Fibroblast of lung (primary cell): ENCODE measurements at places on chromosomes 4 and X. TPM values are rescaled to one million over a fixed set of nuclear protein-coding genes. Genes with fewer than 3 reads are reported as not detected.

The MAP3K15 gene
- under 0.01 TPM in 2 replicates for total RNA-seq

The GABRG1 gene
- not detected in 2 replicates for total RNA-seq

The PAGE4 gene
- not detected in 2 replicates for total RNA-seq

The HMX1 gene
- not detected in 2 replicates for total RNA-seq

The SSX3 gene
- total RNA-seq, result not detected in 2 replicates

The AGTR2 gene
- under 0.01 TPM in 1 of 2 replicates, not detected in the other for total RNA-seq

The KLHL34 gene
- total RNA-seq, result 0.17 TPM in 1 of 2 replicates, not detected in the other

The TMEM150C gene
- 0.77 and 1.2 TPM in 2 replicates for total RNA-seq

The CABS1 gene
- not detected in 2 replicates for total RNA-seq

The EGF gene
- total RNA-seq, result 0.26 and 0.83 TPM in 2 replicates

The RENBP gene
- 5.4 and 8.8 TPM in 2 replicates for total RNA-seq

The FAT1 gene
- 408 and 729 TPM in 2 replicates for total RNA-seq

The GAGE12F gene
- total RNA-seq, result not detected in 2 replicates

The CYLC1 gene
- not detected in 2 replicates for total RNA-seq

The NLGN3 gene
- 0.51 and 0.83 TPM in 2 replicates for total RNA-seq

The ASB12 gene
- not detected in 2 replicates for total RNA-seq

The TRIM61 gene
- total RNA-seq, result 4.5 and 5.4 TPM in 2 replicates

The FGFBP1 gene
- total RNA-seq, result not detected in 2 replicates

The MAGEA4 gene
- total RNA-seq, result not detected in 2 replicates

The BEX1 gene
- total RNA-seq, result not detected in 2 replicates

The TMPRSS11B gene
- total RNA-seq, result not detected in 2 replicates

The CFAP47 gene
- total RNA-seq, result not detected in 2 replicates

The IL1RAPL1 gene
- 0.26 and 2.8 TPM in 2 replicates for total RNA-seq
